Renal cortex interstitium (tissue), 15 donors: ENCODE measurements at places on chromosomes 4 and X. TPM values are rescaled to one million over a fixed set of nuclear protein-coding genes. Genes with fewer than 3 reads are reported as not detected.

The NAP1L3 gene
- 15.0 TPM for polyA plus RNA-seq

The GSX2 gene
- not detected for polyA plus RNA-seq

The CYP2U1 gene
- polyA plus RNA-seq, result 4.6 TPM

DNA sequence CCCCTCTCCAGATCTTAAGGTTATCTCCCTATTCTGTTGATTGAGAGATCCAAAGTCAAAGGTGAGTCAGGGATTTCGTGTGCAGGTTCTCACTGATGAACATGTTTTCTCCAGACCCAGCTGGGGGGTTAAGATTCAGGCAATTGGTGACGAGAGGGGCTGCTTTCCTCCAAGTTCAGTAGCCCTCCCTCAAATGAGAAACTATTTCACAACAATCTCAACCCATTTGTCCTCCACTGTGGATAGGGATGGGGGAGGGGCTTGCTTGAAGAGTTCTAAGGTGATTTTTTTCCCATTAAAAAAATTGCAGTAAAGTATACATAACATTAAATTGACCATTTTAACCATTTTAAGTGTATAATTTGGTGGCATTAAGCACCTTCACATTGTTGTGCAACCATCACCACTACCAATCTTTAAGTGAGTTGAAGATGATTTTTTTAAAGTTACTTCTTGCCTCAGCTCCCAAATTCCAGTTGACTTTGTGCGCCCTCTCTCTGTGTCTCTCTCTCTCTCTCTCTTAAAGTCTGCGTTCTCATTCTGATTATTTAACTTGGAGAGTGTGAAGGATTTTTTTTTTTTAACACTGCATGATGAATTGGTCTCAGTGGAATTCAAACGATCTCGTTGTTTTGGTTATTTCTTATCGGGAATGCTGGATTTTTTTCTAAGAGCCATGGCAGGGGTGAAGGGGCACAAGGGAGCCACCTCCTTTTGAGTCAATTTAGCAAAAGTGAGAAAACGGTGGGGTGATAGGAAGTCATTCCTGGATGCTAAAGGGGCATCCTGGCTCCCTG is 175.9 kb downstream of the SHROOM3 start:
- DNase-seq, result no peak

The COPS4 gene
- 80.9 TPM for polyA plus RNA-seq

DNA sequence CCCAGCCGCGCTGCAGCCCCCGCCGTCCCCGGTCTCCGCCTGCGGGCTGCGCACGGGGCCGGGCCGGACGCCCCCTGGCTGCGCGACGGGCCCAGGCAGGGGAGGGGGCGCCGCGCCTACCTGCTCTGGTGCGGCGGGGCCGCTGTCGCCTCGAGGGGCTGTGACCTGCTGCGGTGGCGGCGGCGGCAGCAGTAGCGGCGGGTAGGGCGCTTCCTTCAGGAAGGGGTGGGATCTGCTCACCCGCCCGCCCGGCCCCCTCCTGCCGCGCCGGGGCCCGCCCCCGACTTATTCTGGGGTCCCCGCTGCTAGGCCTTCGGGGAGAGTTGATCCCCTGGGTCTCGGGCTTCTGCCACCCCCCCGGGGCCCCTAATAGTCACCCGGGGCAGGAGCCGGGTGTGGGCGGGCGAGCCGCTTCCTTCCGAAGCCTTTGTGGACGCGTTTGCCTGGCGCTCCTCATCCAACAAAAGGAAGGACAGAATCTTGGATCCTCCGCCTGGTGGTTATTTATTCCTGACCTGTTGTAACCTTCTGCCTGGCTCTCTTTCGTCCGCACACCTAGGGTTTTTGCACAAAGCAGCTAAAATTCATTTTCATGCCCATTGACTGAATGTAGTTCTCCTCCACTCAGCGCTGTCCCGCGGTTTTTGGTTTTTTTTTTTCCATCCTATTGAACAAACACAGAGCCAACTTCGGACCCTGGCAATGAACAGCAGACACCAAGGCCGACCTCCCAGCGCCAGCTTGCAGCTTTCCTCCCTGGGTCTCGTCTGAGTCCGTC is at the start of gene TMEM150C:
TMEM150C (minus strand) TSS at position 203 of the 778 bp plus-strand sequence. CDS start 57,331 bp downstream, outside the sequence.
- no peak for DNase-seq

DNA sequence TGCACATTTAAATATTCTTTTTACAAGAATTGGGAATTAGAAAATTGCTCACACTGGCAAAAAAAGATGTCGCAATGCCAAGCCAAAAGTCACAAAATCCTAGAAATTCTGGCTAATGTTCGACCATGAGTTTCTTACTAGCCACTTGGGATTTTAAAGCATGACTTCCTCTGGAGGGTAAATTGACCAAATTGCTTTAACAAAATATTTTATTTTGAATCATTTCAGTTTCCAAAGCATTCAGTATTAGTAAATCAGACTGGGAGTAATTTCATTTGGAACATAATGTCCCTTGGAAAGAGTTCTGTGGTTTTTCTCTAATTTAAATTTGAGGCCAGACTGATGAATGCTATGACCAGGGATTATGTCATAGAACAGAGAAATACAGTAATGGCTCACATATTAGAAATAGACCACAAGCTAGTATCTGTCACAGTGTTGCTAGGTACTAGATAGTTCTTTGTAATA is 7.6 kb upstream of the CXCL5 start:
- DNase-seq, result no peak

GRCh38 chr4:139756391-139757180 is 91.0 kb downstream of the MGST2 start:
- DNase-seq, result no peak

GRCh38 chr4:8724436-8725070 is 132.0 kb downstream of the CPZ start:
- DNase-seq, result no peak

- no peak for DNase-seq
Observed at GRCh38 chrX:68048774-68049173, 384.5 kb downstream of the OPHN1 start.

- DNase-seq, result no peak
Observed at GRCh38 chr4:57303012-57303751, 193.0 kb upstream of the IGFBP7 start.

The PCYT1B gene
- 2.9 TPM for polyA plus RNA-seq

- DNase-seq, result no peak
Observed at GRCh38 chrX:37722595-37722994, 37.0 kb downstream of the XK start.

The RBM47 gene
- 87.4 TPM for polyA plus RNA-seq
